ENCODE measurements at places on chromosomes 11 and 22.

GRCh38 chr11:99911116-99911515 lies 776.0 kb upstream of the ARHGAP42 start:
- no peak for DNase-seq

DNA sequence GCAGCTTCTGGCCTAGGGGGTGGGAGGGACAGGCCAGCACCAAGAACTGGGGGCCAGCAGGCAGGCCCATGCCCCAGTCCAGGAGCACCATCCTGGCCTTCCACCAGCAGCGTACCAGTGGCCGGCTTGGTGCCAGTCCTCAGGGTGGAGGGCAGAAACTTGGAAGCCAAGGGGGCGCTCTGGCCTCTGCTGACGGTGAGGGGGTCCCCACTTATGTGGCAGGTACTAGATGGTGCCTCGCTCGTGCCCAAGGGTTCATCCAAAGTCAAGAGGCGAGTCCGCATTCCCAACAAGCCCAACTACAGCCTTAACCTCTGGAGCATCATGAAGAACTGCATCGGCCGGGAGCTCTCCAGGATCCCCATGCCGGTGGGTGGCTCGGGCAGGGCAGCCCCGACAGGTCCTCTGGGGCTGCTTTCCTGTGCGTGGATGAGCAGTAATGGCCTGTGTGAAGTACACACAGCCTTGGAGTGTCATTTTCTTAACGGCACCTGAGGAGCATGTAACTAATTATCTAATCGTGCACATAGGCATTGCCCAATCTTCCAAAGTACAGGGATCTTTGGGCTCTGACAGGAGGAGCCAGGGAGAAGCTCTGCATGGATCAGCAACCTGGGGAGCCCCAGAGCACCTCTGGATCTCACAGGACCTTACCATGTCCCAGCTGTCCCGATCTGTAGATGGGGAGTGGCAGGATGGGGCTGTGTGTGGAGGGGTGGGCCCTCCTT lies 79.1 kb downstream of the MORC2 start:
- no peak for DNase-seq

DNA sequence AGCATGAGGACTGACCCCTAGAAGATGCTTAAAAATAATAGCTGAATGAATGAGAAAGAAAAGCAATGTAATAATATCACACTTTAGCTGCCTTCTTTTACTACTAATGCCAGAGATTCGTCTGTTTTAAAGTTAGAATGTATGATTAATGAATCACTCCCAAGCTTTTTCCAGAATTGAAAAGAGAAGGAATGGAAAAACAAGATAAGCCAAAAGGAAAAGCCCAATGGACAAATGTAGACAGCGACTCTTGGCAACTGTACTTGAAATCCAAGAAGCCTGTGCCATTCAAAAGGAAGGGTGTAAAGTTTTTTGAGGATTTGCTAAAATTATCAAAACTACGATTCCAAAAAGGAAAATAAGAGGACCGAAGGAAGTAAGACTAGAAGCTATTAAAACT lies 40.8 kb upstream of the PAMR1 start:
- no peak for DNase-seq

- DNase-seq, result no peak
Observed at GRCh38 chr11:10305964-10306918, 1.4 kb downstream of the ADM start.

- no peak for DNase-seq
Observed at GRCh38 chr11:111836721-111837120, 34.7 kb downstream of the ALG9 start.

GRCh38 chr22:37764622-37765021 lies 43.1 kb upstream of the GCAT start:
- no peak for DNase-seq

- DNase-seq, result no peak
Observed at GRCh38 chr11:24082860-24083259, 414.0 kb upstream of the LUZP2 start.

DNA sequence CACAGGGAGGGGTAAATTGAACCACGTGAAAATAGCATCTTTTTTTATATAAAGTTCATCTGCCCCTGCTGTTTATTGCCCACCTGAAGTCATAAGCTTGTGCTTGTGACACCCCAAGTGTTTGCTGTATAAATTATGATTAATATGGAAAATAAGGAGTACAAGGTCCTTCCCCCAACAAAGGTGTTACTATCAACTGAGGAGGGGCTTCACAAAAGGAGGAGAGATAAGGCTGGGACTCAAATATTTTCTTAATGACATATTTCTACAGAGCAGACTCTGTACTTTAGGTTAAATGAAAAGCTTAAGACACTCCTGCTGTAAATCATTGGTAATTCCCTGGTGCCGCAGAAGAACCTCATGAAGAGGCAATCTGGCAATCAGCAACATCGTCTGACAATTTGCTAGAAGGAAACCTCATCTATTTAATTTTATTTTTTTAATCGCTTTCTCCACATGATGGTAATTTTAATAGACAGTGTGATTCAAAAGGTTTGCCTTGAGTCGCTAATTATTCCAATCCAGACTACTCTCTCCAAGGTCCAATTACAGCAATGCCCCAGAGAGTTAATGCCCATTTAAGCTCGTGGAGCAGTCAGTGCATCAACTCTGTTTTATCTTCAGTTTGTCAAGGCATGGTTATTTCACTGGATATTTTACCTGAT lies 1432.4 kb downstream of the FAM181B start:
- DNase-seq, result no peak

GRCh38 chr11:120618399-120618798 lies 106.9 kb downstream of the GRIK4 start:
- DNase-seq, result no peak

DNA sequence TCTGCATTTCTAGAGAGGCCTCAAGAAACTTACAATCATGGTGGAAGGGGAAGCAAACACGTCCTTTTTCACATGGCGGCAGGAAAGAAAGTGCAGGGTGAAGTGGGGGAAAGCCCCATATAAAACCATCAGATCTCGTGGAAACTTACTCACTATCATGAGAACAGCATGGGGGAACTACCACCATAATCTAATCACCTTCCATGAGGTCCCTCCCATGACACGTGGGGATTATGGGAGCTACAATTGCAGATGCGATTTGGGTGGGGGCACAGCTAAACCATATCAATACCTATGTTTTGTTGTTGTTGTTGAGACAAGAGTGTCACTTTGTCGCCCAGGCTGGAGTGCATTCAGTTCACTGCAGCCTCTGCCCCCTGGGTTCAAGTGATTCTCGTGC lies 29.9 kb downstream of the SFI1 start:
- no peak for DNase-seq

DNA sequence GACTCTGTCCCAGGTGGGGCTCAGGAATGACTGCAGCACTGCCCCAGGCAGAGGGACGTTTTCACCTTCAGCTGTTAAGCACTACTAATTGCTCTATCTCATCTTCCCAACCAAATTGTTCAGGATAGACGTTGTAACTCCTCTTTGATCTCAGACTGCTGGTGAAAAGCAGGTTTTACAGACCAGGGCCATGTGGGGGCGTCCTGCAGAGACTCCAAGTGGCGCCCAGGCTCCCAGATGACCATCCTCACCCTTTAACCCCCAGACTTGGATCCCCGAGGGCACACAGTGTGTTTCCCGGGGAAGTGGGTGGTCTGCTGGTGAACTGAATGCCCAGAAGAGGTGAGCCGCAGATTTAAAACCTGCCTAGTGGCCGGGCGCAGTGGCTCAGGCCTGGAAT lies 23.9 kb downstream of the FADD start:
- DNase-seq, result no peak

DNA sequence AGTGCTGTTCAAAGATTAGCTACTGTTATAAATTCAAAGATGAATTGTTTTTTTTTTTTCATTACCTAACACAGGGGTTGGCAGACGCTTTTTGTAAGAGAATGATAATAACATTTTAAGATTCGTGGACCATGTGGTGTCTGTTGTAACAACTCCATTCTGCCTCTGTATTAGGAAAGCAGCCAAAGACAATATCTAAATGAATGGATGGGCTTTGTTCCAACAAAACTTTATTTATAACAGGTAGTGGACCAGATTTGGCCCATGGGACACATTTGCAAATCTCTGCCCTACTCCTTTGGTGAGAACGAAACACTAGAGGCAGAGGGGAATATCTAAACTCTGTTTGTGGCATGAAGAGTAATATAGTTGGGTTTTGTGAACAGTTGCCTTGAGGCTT lies 83.6 kb upstream of the BLID start:
- DNase-seq, result no peak

- no peak for DNase-seq
Observed at GRCh38 chr11:29087200-29087812, 929.5 kb downstream of the KCNA4 start.

GRCh38 chr11:73074319-73074718 lies 67.8 kb downstream of the FCHSD2 start:
- no peak for DNase-seq

DNA sequence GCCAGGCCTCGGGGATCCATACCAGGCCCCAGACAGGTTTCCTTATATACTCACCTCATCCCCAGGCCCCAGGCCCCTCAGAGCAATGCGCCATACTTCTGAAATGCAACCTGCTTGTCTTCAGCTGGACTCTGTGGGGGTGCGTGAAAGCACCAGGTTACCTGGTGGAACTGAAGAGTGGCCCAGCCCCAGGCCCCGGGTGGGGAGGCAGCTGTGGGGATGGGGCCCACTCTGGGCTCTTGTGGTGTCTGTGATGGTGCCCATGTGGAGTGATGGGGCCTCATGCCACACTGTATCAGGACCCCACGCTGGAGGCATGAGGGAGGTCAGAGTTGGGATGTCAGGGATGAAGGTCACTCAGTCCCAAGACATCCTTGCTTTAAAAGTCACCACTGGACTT lies 999.0 kb downstream of the BRD1 start:
- no peak for DNase-seq

DNA sequence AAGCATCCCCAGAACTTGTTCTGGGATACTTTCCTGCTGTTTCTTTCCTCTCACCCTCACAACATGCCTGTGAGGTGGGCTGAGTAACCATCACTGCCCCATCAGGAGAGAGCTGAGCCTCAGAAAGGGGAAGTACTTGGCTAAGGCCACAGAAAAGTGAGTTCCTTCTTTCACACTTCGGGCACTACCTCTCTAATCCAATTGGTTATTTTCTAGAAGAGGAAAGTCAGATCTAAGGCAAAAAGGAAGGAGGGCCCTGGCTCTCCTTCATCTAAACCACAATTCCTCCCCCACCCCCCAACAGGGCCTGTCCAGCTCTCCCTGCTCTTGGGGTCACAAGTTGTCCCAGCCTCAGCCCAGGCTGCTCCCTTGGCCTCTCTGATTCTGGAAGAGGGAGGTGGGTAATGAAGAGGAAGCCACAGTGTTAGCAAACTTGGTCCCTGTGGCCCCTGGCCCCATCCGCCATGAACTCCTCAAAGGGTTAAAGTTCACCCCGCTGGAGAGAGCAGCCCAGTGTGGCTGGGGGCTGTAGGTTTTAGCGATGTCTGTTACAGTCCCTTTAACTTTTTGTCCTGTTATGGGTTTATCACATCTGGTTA lies 34.0 kb downstream of the SLC22A12 start:
- DNase-seq, result no peak

GRCh38 chr11:71117311-71117710 lies 135.1 kb downstream of the SHANK2 start:
- DNase-seq, result no peak

- DNase-seq, result no peak
Observed at GRCh38 chr11:132112846-132113245, 742.4 kb downstream of the NTM start.

DNA sequence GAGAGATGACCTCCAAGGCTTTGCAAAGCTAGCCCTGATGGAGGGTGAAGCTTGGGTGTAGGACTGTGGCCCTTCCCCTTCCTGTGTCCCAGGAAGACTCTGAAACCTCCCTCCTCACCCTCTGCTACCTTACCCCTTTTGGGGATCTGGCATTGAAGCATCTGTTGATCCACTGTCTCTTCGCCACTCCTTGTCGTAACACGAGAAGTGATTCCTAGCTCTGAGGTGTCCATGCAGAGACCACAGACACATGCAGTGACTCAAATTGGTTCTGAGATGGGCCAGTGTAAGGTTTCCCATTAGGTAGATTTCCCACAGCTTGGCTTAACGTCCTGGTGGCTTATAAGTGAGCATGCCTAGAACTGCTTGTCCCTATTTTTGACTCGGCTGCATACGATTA lies 101.4 kb downstream of the ZBTB16 start:
- no peak for DNase-seq

DNA sequence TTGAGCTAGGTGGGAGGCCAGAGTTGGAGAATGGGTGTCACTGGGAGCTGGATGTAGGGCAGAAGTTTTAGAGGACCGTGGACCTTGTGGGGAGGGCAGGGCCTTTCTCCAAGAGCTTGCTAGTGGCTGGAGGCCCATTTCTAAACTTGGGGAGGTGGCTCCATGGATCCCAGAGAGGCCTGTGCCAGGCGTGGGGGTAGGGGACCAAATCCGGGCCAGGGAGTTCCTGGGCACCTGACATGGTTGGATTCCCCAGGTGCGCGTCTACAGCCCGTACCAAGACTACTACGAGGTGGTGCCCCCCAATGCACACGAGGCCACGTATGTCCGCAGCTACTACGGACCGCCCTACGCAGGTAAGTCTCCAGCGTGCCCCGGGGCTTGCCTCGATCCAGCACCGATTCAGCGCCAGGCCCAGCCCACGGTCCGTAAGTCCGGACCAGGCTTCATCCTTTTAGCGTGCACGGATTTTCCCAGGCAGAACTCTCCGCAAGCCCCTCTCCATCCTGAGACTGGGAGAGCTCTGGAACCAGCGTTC lies 14.2 kb downstream of the PLEKHB1 start:
- no peak for DNase-seq

Measured in AG08396 (cell line).